ENCODE measurements at places on chromosomes 7 and 10.

- no peak overlapping the region for H3K4me3 ChIP-seq
- H3K4me1 ChIP-seq, result no peaks in the 10 kb centered on the region
These were observed 120.9 kb upstream of the KCTD7 start for GRCh38 chr7:66507764-66508296.

DNA sequence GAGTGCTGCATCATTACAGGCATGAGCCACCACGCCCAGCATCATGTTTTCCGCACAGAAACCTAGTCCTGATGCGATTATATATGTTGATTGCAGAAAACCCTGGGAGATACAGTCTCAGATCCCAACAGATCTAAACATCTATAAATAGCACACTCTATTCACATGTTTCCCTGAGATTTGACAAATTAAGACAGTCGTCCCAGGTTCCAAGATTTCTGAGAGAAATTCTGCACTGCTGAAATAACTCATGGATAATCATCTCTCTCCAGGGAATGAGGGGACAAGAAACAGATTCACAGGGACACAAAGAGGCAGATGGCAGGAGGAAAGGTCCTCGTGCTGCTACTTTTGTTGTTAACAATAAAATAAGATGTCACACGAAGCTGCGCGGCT is 393.1 kb upstream of the CELF2 start:
- H3K27ac ChIP-seq, result peak overlapping the region; percentile 41
- no peak overlapping the region for H3K4me3 ChIP-seq
- no peak for DNase-seq
- H3K36me3 ChIP-seq, result no peaks in the 10 kb centered on the region

DNA sequence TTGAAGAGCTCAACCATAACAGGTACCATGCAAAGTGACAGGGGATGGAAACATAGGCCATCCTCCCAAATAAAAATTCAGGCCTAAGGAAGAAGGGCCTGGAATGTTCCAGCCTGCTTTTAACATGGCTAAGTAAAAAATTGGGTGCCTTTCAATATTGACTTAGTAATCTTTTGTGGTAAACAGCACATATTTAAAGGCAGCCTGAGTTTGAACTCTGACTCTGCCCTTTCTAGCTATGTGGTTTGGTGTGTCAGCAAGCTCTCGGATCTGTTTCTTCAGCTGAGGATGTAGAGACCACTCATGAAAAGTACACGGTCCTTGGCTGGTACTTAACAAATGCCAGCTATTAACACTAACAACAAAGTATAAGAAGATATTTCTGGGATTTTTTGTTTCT is 191.8 kb upstream of the CDCA7L start:
- DNase-seq, result no peak
- H3K4me1 ChIP-seq, result peaks cover 13% of the 10 kb centered on the region
- H3K4me3 ChIP-seq, result no peak overlapping the region
- H3K27me3 ChIP-seq, result peaks cover 3% of the 10 kb centered on the region
- H3K27ac ChIP-seq, result no peak overlapping the region

DNA sequence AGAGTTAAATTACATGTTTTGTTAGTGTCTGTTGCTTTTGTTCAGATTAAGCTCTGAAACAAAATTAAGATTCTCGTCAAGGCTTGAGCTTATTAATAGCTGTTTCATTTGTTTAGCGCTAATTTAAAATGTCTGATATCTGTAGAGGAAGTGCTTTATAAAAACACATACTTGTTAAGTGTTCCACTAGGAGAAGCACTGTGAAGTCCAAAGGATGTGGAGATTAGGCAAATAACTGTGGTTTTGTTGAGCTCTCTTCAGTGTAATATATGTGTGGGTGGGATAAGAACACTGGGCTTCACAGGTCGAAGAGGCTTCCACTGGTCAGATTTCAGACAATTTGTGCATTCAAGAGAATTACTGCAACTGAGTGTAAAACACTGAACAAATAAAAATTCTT is 242.0 kb downstream of the AUTS2 start:
- H3K36me3 ChIP-seq, result no peaks in the 10 kb centered on the region
- H3K27me3 ChIP-seq, result peaks cover 1% of the 10 kb centered on the region
- H3K27ac ChIP-seq, result no peak overlapping the region
- no peak for DNase-seq

GRCh38 chr7:34430456-34430855 is 227.6 kb upstream of the NPSR1 start:
- no peaks in the 10 kb centered on the region for H3K4me1 ChIP-seq
- DNase-seq, result no peak

- no peaks in the 10 kb centered on the region for H3K4me1 ChIP-seq
- no peak overlapping the region for H3K27ac ChIP-seq
- no peak overlapping the region for H3K4me3 ChIP-seq
- H3K27me3 ChIP-seq, result no peaks in the 10 kb centered on the region
- no peaks in the 10 kb centered on the region for H3K36me3 ChIP-seq
- DNase-seq, result no peak
These were observed 64.4 kb downstream of the KCND2 start for GRCh38 chr7:120337308-120337907.

- H3K4me1 ChIP-seq, result peaks cover 3% of the 10 kb centered on the region
- H3K27ac ChIP-seq, result no peak overlapping the region
- DNase-seq, result peak; percentile 10
- peaks cover 7% of the 10 kb centered on the region for H3K27me3 ChIP-seq
- H3K36me3 ChIP-seq, result no peaks in the 10 kb centered on the region
- H3K4me3 ChIP-seq, result no peak overlapping the region
These were observed 32.0 kb downstream of the ADAP1 start for GRCh38 chr7:922334-923107.

DNA sequence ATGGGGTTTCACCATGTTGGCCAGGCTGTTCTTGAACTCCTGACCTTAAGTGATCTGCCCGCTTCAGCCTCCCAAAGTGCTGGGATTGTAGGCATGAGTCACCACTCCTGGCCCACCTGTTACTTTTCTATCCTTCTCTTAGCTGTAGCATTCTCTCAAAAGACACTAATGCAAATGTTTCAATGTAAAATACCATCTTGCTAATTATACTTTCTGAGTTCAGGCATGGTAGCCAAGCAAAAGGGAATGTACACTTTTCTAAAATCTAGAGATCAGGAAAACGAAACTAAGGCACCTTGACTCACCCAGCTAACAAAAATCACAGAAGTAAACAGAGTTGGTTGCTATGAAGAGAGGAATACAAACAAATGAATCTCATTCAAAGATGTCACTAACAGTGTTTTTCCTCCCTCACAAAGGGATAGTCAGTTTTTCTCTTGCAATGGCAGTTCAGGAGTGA is 401.0 kb upstream of the NRP1 start:
- H3K36me3 ChIP-seq, result no peaks in the 10 kb centered on the region
- H3K27ac ChIP-seq, result no peak overlapping the region
- no peak overlapping the region for H3K4me3 ChIP-seq
- H3K4me1 ChIP-seq, result no peaks in the 10 kb centered on the region

GRCh38 chr7:1407892-1408291 is 51.4 kb downstream of the MICALL2 start:
- DNase-seq, result no peak
- no peak overlapping the region for H3K4me3 ChIP-seq
- H3K4me1 ChIP-seq, result peaks cover 12% of the 10 kb centered on the region
- H3K27ac ChIP-seq, result no peak overlapping the region
- H3K36me3 ChIP-seq, result no peaks in the 10 kb centered on the region
- H3K27me3 ChIP-seq, result peaks cover 8% of the 10 kb centered on the region

DNA sequence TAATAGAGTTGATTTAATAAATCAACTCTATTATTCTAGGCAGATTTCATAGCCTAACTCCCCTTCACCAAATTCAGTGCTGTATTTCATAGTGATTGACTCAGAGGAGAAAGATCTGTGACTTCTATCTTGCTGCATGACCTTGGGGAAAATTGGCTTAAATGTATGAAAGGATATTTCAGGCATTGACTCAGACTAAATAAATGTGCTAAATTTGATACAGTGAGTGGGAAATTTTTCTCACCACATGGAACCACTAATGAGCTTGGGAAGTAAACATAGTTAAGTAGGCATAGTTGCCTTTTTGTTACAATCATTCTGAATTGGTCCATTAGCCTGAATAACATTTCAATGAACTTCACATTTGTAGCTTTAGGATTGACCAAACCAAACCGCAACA is 89.0 kb upstream of the PRPS1L1 start:
- no peak for DNase-seq
- no peaks in the 10 kb centered on the region for H3K27me3 ChIP-seq
- H3K4me3 ChIP-seq, result no peak overlapping the region
- no peaks in the 10 kb centered on the region for H3K36me3 ChIP-seq
- no peak overlapping the region for H3K27ac ChIP-seq

DNA sequence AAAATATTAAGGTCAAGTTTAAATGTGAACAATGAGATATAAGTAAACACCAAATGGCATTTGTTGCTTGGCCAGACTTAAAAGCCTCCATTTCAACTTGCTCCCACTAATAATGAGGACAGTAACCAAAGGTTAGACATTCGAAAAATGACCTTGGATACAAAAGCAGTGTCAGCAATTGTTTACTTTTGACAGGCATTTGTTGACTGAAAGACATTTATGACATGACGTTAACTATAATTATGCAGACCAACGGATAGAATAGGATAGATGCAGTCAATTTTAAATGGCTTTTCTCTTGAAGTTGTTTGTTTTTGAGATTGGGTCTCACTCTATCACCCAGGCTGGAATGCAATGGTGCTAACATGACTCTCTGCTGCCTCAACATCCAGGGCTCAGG is 6.3 kb upstream of the WNT16 start:
- peaks cover 2% of the 10 kb centered on the region for H3K27me3 ChIP-seq
- H3K4me3 ChIP-seq, result no peak overlapping the region
- H3K27ac ChIP-seq, result no peak overlapping the region
- DNase-seq, result no peak
- H3K36me3 ChIP-seq, result no peaks in the 10 kb centered on the region
- peaks cover 5% of the 10 kb centered on the region for H3K4me1 ChIP-seq

DNA sequence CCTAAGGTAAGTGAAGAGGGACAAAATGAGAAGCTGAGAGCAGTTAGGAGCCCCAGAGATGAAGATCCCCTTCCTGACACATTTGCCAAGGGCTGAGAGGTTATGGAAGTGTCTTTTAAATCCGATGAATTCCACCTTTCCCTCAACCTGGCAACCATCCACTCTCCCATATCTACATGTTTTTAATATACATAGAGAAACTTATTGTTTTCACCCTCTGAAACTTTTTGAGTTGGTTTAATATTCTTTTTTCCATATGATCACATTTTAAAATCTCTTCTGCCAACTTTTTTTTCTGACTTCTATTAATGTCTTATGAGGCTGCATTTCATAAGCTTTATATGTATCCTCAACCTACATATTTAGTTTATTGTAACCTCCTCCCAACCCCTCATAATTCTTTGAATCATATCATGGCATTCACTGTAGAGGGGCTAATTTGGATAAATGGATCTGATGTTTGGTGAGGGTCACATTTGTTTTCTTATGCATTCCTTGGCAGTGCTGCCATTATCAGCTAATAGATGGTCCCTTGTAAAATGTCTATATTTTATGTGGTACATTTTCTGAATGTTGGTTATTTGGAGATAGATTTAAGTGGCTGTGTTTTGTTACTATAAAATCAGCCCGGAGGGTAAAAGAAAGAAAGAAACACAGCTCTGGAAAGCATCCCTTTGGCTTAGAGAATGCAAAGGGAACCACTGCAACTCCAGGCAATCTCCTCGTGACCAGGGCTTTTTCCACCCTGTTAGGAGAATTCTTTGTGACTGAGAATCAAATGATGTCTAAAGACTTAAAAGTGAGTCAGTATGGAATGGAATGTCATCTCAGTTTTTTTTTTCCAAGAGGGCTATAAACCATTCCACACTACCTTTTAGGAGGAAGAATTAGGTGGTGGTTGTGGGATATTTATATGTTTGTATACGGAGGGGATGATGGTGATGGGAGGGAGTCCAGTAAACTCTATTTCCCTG is 334.4 kb downstream of the SUGCT start:
- DNase-seq, result no peak
- H3K27ac ChIP-seq, result no peak overlapping the region
- H3K27me3 ChIP-seq, result no peaks in the 10 kb centered on the region
- H3K4me1 ChIP-seq, result no peaks in the 10 kb centered on the region
- H3K4me3 ChIP-seq, result no peak overlapping the region

DNA sequence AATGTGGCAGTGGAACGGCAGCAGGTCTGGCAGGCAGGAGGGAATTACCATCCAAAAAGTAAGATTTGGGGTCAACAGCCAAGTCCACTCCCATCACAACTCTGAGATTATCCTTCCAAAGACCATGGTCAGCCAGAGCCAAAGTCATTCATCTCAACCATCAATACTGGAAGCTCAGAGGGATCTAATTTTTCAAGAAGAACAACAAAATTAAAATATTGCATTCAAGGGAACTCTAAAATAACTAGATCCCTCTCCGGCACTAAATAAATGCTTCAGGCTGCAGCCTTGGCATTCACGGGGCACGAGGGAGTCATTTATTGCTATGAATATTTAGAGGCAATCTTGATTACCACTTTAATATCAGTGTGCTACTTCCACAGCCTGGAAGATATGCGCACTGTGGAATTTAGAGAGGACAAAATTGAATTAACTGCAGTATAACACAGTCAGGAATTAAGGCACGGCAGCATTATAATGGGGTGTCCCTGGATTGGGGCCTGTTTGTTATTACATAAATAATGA is 102.0 kb downstream of the ADAM12 start:
- no peak for DNase-seq
- peaks cover 2% of the 10 kb centered on the region for H3K4me1 ChIP-seq
- no peak overlapping the region for H3K27ac ChIP-seq
- H3K27me3 ChIP-seq, result peaks cover 1% of the 10 kb centered on the region
